ENCODE measurements at places on chromosomes 7 and 10.

DNA sequence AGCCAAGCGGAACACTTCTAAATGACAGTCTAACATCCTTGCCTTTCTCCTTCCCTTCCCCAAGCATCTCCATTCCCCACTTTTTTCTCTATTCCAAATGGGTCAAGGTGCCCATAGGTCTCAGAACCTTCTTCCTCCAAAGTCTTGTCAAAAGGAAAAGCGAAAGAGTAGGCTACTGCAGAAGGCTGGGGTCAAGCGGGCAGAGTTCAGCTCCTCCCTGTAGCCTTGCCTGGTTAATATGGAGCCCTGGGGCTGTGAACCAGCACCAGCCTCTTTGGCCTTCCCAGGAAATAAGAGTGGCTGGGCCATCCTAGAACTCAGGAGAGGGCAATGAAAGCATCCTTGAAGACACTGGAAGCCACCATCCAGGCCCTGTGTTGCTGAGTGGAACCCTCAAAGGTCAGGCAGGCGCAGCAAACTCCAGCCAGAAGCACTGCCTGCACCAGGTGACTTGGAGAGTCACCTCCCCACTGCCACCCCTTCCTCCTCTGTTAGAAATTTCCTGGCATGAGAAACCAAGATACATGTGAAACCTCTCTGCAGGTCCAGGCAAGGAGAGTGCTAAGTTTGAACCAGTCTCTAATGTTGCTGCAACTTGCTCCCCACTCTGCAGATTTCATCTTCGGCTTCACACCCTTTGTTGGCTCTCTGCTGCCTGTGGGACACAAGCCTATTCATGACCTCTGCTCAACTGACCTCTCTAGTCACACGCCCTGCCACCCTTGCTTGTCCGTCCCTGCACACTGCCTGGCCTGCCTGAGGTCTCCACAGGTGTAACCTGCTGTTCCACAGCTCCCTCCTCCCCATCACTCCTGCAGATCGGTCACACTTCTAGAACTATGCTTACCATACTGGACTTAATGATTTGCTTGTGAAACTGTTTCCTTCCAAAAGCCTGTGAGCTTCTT lies 74.9 kb downstream of the SH3PXD2A start:
- DNase-seq, result no peak

DNA sequence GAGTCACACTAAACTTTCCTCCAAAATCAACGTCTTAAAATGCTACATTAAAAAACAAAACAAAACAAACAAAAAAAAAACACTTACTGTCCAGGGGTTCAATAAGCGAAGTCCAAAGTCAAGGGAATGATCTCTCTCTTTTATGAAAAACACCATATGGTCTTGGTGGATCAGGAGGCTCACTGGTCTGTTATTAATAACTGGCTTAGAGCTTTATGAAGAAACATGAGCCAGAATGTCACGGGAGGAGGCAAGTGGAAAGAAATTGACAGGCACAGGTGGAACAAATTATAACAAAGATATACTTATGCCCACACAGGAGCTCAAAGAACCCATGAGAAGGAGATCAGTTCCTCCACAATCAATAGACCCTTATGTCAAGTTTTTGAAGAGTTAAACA lies at the start of gene MRLN:
Gene MRLN (minus strand): TSS at position 189 of the 400 bp plus-strand sequence.
- no peak for DNase-seq

GRCh38 chr7:824081-824480 lies 8.2 kb upstream of the SUN1 start:
- no peak for DNase-seq

GRCh38 chr7:44636926-44637325 lies 30.5 kb downstream of the OGDH start:
- DNase-seq, result no peak

- no peak for DNase-seq
Measured at GRCh38 chr10:101493782-101494281, 94.2 kb downstream of the POLL start.

DNA sequence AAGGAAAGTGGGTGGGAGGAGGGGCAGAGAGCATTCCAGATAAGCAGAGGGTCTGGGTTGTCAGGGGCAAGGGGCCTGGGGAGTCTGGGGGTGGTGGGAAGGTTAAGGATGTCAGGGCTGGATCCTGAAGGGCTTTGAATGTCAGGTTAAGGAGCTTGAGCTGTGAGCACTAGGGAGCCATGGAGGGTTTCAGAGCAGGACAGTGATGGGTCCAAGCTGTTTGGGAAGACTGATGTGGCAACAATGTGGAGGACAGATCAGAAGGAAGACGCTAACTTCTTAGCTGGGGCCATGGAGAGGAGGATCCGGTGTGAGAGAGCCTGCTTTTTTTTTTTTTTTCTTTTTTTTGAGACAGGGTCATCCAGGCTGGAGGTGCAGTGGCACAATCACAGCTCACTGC lies 13.9 kb upstream of the AQP1 start:
- no peak for DNase-seq
